ENCODE measurements at places on chromosomes 7 and 10. TPM values are rescaled to one million over a fixed set of nuclear protein-coding genes. Genes with fewer than 3 reads are reported as not detected.

AOAH gene
- total RNA-seq, result 5.3 TPM

ANK3 gene
- total RNA-seq, result 26.9 TPM

NYAP1 gene
- total RNA-seq, result 8.5 TPM

TFEC gene
- total RNA-seq, result 7.6 TPM

CELF2 gene
- 61.8 TPM for total RNA-seq

CTNNA3 gene
- 3.7 TPM for total RNA-seq

FOXP2 gene
- total RNA-seq, result 13.1 TPM

CPN1 gene
- not detected for total RNA-seq

LOXL4 gene
- total RNA-seq, result 5.1 TPM

EPHA1 gene
- 3.1 TPM for total RNA-seq

FXYD4 gene
- total RNA-seq, result not detected

TRIM50 gene
- total RNA-seq, result not detected

CLCN1 gene
- total RNA-seq, result not detected

AMZ1 gene
- total RNA-seq, result not detected

SPOCK2 gene
- 77.7 TPM for total RNA-seq

FUOM gene
- 20.3 TPM for total RNA-seq

HOGA1 gene
- not detected for total RNA-seq

OPN4 gene
- not detected for total RNA-seq

ATRNL1 gene
- total RNA-seq, result 54.7 TPM

HOXA4 gene
- total RNA-seq, result 1.6 TPM

AKR1D1 gene
- total RNA-seq, result not detected

ASIC3 gene
- 4.5 TPM for total RNA-seq

PLXDC2 gene
- 31.2 TPM for total RNA-seq

FAM25A gene
- total RNA-seq, result not detected

CTBP2 gene
- total RNA-seq, result 107 TPM

CYP26C1 gene
- total RNA-seq, result not detected

INMT gene
- total RNA-seq, result 6.3 TPM

DBF4 gene
- total RNA-seq, result 18.3 TPM

DRGX gene
- total RNA-seq, result not detected

RARRES2 gene
- total RNA-seq, result 622 TPM

IQUB gene
- 0.93 TPM for total RNA-seq

JCAD gene
- 26.7 TPM for total RNA-seq

GPR37 gene
- 0.17 TPM for total RNA-seq

RRP12 gene
- 23.7 TPM for total RNA-seq

PLEKHS1 gene
- 1.7 TPM for total RNA-seq

PNLIPRP2 gene
- 0.23 TPM for total RNA-seq

NODAL gene
- not detected for total RNA-seq

SFRP5 gene
- total RNA-seq, result 0.99 TPM

STAG3 gene
- 1.7 TPM for total RNA-seq

BAMBI gene
- 45.3 TPM for total RNA-seq

DGKB gene
- not detected for total RNA-seq

PALD1 gene
- 6.8 TPM for total RNA-seq

GJD4 gene
- not detected for total RNA-seq

CYP3A4 gene
- total RNA-seq, result 0.15 TPM

AP3M1 gene
- total RNA-seq, result 29.6 TPM
